ENCODE measurements at places on chromosomes 1 and 21.

GRCh38 chr1:67676946-67677345, 8.1 kb upstream of the GADD45A start:
- no peak for DNase-seq

- no peak for DNase-seq
These were observed 5.1 kb downstream of the KCNJ15 start for GRCh38 chr21:38261851-38262250.

DNA sequence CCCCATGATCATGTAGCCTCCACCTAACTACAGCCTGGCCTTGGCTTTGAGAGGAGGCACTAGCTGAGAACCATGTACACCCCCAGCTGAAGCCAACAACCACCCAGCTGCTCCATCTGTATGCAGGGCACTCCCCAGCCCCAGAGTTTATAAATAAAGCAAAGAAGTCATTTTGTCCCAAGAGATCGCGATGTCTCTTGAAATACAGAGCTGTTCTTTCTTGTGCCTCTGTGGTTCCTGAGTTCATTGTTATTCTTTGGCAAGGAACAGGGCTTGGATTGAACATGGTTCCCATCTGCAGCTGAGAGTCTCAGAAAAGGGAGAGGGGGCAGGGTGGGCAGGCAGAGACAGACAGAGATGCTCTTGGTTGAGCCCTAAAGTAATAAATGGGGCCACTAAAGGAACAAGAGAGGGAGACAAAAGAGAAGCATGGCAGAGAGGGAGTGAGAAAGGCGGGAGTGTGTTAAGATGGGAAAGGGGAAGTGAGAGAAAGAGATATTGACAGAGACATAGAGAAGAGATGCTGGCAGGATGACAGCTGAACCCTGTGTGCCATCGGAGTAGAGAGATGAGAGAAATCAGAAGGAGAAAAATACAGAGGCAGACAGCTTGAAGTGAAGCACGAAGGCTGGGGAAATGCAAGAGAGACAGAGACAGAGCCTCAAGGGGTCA, 63.3 kb downstream of the TNR start:
- DNase-seq: no peak

DNA sequence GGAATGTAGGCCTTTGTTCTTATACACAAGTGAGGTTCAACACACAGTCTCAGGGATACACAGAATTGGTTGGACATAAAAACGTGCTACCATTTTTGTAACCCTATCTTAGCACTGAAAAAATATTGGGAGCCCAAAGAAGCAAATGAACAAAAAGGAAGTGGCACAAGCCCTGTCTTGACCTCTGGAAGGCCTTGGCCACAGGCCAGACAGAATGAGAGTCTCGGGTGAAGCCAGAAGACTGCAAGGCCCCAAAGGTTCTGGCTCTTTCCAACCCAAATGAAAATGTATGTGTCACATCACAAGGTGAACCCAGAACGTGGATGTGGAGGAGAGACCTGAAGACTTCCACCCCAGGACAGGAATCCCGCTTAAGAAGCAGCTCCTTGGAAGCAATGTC, 57.3 kb downstream of the PGBD5 start:
- no peak for DNase-seq
